Ecto neural progenitor cell (in vitro differentiated cells): ENCODE measurements at places on chromosomes 4 and X.

DNA sequence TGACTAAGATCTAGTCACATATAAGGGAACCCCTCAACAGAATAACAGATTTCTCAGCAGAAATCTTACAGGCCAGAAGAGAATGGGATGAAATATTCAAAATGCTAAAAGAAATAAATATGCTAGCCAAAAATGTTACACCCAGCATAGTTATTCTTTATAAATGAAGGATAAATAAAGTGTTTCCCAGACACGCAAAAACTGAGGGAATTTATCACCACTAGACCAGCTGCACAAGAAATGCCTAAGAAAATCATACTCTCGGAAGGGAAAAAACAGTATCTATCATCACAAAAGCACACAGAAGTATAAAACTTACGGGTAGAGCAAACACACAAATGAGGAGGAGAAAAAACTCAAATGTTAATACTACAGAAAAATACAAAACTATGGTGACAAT, 162.1 kb downstream of the HHIP start:
- no peak for DNase-seq

- DNase-seq, result no peak
These were observed 9.8 kb downstream of the TSPAN5 start for GRCh38 chr4:98648602-98649001.

DNA sequence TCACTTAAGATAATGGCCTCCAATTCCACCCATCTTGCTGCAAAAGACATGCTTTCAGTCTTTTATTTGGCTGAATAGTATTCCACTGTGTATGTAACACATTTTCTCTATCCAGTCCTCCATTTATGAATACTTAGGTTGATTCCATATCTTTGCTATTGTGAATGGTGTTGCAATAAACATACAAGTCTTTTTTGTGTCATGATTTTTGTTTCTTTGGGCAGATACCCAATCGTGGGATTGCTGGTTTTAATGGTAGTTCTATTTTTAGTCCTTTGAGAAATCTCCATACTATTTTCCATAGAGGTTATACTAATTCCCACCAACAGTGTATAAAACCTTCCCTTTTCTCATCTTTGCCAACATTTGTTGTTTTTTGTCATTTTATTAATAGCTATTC, 180.9 kb downstream of the SMIM20 start:
- no peak for DNase-seq

DNA sequence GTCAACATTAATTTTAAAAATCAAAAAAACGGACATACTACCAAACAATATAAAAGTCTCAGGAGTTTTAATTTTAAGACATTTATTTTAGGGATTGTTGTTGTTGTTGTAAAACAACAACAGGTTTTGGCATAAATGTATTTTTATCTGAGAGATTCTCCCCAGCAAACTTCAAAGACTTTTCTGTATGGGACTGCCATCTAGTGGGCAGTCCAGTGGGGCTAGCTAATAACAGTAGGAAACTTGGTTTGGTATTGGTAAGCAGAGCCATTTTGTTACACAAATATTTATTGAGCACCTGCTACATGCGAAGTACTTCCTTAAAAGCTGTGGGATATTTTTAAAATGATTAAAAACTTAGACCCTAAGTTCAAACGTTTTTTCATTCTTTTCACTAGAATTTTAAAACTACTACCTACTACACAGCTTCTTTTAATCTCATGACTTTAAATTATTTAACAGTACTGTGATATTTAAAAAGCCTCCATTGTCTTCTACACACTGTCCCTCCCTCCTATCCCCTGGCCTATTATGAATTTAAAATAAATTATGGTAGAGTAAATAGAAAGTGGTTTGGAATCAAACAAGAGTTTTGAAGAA, 1028.4 kb upstream of the INTU start:
- DNase-seq, result no peak

DNA sequence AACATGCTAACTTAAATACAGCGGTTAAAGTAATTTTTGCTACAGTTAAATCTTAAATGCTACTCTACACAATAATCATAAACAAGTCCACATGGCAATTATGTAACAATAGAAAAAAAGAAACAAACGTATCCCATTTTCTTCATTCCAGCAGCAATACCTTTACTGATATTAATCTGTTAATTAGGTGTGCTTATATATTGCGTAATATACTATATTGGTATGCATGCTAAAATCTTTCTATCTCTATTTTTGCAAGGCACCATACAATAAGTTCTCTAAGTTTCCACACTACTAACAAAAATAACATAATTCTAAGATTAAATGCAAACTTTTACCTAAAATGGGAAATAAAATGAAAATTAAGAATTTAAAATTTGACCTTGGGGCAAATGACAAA, 500.6 kb downstream of the SPOCK3 start:
- no peak for DNase-seq
